K562 (cell line): ENCODE measurements at places on chromosomes 1 and 21.

- DNase-seq, result no peak
Observed at GRCh38 chr1:214018386-214019268, 30.9 kb downstream of the PROX1 start.

- DNase-seq, result no peak
Observed at GRCh38 chr1:165610866-165611265, 20.2 kb upstream of the MGST3 start.

GRCh38 chr1:42392255-42392654, 11.7 kb downstream of the RIMKLA start:
- no peak for DNase-seq

GRCh38 chr1:66282343-66282852, 251.6 kb upstream of the SGIP1 start:
- no peak for DNase-seq

DNA sequence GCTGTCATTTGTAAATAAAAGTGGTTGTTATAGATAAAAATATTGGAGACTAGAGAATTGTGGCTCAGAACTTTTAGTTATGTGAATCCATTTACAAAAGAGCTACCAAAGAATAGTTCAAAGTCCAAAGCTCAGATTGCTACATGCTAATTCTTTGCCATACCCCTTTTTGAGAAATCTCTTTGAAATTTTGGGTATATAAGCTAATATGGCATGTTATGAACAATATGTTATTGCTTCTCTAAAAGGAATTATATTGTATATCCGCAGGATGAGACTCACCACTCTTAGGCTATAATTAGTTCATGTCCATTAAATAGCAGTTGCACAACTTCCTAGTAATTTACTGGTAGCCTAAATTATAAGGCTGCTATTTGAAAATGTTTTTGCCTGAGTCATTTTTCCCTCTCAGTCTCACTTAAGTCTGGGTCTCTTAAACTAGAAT, 178.0 kb downstream of the ZNF281 start:
- no peak for DNase-seq

DNA sequence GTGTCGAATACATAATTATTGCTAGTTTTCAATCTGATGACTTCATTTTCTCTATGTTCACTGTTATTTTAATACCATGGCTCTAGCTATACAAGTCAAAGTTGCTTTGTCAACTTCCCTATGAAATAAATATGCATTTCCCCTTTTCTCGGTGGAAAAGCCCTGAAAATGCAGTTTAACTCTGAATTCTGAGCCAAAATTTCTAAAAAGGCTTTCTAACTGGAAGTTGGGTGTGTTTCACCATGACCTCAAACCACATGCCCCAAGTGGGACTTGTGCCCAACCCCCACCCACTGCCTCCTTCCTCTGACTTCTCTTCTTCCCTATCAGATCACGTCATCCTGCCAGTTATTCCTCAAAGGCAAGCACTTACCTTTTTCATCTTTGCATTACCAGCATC, 8.9 kb downstream of the MKNK1 start:
- peak; percentile 55 for DNase-seq

DNA sequence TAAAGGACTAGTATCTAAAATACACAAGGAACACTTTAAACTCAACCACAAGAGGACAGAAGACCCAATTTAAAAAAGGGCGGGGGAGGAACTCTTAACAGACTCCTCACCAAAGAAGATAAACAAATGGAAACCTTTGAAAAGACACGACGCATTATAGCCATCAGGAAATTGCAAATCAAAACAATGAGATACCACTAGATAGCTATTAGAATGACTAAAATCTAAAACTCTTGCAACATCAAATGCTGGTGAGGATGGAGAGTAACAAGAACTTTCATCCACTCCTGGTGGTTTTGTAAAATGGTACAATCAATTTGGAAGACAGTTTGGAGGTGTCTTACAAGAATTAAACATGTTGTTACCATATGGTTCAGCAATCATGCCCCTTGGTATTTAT, 708.2 kb downstream of the BRINP3 start:
- no peak for DNase-seq

- DNase-seq, result no peak
Observed at GRCh38 chr1:28456078-28456477, 49.8 kb upstream of the RCC1 start.

DNA sequence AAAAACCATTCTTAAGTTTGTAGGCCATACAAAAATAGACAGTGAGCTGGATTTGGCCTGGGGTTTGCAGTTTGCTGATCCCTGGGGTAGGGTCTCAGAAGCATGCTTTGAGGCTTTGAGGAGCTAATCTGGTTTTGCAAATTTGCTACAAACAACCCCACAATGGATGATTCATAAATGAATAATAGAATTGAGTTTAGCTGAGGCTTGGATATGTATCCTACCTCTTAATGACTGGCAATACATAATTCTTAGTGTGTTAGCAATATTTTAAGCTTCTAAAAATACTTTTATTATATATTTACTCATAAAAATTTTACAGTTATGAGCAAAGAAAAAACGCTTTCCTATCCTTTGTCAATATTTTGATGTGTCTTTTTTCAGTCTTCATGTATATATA, 50.6 kb downstream of the ROR1 start:
- DNase-seq, result no peak

DNA sequence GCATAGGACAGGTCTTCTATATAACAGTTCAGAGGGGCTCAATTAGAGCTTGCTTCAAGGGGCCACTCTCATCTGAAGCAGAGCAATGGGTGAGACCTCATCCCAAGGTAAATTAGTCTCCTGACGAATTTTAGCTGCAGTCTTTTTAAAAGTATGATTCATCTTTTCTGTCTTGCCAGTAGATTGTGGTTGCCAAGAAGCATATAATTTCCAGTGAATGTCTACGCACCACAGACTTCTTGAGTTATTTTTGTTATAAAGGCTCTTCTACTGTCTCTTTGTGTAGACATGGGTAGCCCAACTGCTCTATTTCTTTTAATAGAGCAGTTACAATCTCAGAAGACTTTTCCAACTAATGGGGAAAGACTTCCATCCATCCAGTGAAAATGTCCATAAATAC, 108.9 kb upstream of the FMN2 start:
- DNase-seq, result no peak

- DNase-seq, result no peak
Observed at GRCh38 chr1:225424562-225425200, 3.2 kb downstream of the LBR start.

GRCh38 chr1:246726255-246726679, 2.1 kb downstream of the SCCPDH start:
- no peak for DNase-seq

DNA sequence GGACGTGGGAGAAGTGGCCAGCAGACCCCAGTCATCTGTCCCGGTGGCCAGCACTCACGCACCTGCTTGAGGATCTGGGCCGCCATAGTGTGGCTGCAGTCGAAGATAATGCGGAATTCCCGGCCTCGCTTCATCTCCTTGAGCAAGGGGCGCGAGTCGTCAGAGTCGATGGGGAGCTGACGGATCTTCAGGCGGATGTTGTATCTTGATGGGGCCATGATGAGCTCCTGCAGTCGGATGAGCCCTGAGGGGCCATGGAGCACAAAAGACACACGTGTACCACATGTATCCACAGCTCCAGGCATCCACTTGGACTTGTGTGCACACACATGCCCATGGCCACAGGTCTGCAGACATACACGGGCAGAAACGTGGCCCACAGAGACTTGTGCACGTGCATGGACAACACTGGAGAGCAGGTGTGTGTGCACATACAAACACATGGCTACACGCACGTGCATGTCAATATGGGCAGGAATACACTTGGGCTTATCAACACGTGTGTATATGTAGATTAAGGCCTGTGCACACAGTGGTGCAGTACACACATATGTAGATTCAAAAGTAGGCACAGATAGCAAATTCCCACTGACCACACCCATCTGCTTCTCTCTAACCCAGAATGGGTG, 162.1 kb downstream of the GRIK3 start:
- DNase-seq, result no peak

- no peak for DNase-seq
Observed at GRCh38 chr1:184567637-184568036, 180.8 kb downstream of the C1orf21 start.

DNA sequence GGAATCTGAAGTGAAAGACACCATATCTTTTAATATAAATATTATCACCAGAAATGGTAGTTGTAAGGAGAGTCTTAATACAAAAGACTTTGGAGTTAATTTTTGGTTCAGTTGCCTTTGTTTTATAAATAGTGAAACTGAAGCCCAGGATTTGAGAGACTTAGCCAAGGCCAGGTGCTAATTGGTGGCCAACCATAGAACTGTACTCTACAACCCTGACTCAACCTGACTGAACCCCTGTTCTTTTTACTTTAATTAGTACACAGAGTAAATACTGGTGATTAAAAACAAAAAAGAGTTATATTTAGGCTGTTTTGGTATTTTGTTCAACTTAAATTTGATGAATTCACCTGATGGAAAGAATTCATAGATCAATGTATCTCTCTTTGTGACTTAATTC, 76.3 kb downstream of the SNX7 start:
- DNase-seq, result no peak

GRCh38 chr1:89332461-89332860, 31.4 kb upstream of the GBP6 start:
- DNase-seq, result no peak

DNA sequence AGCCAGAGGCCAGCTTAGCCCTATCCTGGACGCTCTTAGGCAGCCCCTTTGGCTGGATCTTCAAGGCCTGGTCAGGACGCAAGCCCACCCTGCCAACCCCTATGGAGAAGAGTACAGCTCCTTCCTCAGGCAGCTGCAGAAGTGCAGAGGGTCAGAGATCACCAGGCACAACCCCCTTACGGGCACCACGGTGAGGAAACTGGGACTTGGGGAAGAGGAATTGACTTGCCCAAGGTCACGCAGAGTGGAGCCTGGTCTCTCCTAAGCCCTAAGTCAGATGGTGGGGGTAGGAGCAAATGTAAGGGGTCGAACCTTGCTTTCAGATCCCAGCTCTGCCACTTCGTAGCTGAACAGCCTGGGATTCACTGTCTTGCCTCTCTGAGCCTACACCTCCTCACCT, 3.7 kb downstream of the E2F2 start:
- no peak for DNase-seq

DNA sequence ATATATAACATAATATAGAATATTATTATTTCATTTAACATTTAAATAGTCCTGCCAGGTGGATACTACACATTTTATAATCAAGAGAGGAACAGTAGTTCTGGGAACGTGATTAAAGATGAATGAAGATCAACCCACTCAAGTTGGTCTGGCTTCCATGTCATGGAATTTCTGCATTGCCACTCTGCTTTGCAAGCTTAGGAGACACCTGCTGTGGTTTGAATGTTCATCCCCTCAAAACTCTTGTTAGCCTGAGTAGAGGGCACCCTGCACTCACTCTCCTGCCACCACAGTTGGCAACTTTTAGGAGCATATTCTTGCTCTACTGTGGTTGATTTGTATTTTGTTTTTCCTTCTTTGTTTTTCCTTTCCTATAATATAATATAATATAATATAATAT, 153.2 kb downstream of the GLUL start:
- no peak for DNase-seq

DNA sequence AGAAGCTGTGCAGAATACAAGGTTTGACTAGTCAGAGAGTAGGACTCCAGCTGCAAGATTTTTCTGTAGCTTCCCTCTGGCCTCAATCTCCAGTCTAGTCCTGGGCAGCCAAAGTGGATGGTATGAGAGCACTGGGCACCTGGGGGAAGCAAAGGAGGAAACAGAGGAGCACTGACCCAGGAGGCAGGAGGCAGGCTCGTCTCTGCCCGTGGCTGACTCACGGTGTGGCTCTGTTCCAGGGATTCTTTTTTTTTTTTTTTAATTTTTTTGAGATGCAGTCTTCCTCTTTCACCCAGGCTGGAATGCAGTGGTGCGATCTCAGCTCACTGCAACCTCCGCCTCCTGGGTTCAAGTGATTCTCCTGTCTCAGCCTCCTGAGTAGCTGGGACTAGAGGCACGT, 4.1 kb upstream of the NPPB start:
- no peak for DNase-seq

DNA sequence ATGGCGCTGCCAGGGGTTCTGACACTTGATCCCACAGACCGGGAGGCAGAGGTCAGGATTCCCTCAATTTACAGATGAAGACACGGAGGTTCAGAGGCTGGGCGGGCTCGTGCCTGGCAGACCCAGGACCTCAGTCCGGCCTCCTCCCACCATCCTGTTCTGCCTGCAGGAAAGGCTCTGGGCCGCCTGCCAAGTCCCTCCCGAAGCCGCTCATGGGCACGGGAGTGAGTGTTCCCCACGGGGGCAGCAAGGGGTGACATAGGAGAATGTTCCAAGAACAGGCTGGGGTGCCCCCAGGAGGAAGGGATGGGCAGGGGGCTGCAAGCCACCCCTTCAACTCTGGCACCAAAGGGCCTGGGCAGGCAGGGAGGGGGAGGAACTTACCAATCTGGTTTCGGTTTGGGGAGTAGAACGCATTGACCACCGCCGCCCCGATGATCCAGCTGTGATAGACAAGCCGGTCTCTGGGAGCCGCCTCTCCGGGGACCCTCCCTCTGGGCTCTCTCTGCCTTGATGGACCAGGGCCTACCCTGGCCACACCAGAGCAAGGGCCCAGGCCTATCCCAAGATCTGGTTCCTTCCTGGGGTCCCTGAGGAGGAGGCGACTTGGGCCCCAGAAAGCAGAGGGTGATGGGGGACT, 7.5 kb downstream of the PRXL2B start:
- DNase-seq, result no peak

GRCh38 chr1:70874063-70874462, 173.6 kb downstream of the PTGER3 start:
- no peak for DNase-seq

DNA sequence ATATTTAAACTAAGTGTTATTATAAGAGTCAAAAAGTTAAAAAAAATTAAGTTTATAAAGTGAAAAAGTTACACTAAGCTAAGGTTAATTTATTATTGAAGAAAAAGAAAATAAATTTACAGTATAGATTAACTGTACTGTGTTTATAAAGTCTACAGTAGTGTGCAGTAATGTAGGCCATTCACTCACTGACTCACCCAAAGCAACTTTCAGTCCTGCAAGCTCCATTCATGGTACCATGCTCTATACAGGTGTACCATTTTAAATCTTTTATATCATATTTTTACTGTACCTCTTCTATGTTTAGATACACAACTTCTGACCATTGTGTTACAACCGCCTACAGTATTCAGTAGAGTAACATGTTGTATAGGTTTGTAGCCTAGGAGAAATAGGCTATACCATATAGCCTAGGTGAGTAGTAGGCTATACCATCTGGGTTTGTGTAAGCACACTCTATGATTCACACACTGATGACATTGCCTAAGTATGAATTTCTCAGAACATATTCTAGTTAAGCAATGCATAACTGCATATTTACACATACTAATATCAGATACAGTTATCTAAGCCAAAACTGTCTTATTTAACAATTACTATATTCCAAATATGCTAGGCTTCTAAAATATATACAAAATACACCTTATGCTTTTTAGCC, 80.6 kb upstream of the GFI1 start:
- no peak for DNase-seq

DNA sequence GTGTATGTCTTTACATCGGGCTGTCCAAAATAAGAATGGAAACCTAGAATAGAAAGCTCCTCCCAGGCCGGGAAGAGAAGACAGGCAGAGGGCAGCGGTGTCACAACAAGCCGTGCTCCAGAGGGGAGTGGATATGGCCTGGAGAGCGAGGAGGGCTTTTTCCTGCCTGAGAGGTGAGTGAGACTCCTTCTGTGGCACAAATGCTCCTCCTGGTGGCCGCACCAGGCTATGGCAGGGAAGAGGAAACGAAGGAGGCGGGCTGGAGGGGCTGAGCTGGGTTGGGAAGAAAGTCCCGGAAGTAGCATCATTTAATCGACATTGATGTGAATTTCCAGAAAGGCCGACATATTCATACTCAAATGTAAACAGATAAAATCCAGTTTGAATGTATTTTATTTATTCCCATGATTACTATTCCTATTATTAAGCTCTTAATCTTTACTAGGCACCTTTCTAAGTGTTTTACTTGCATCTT, 54.7 kb downstream of the MEF2D start:
- DNase-seq, result peak; percentile 86

- no peak for DNase-seq
Observed at GRCh38 chr21:41763398-41763931, 3.4 kb downstream of the RIPK4 start.
